ENCODE measurements at places on chromosomes 13 and 19.
A peak's percentile ranks its signal among the peaks of the same experiment; 100 is the strongest.

GRCh38 chr19:6217752-6218334 lies 61.9 kb downstream of the MLLT1 start:
- no peak for DNase-seq

DNA sequence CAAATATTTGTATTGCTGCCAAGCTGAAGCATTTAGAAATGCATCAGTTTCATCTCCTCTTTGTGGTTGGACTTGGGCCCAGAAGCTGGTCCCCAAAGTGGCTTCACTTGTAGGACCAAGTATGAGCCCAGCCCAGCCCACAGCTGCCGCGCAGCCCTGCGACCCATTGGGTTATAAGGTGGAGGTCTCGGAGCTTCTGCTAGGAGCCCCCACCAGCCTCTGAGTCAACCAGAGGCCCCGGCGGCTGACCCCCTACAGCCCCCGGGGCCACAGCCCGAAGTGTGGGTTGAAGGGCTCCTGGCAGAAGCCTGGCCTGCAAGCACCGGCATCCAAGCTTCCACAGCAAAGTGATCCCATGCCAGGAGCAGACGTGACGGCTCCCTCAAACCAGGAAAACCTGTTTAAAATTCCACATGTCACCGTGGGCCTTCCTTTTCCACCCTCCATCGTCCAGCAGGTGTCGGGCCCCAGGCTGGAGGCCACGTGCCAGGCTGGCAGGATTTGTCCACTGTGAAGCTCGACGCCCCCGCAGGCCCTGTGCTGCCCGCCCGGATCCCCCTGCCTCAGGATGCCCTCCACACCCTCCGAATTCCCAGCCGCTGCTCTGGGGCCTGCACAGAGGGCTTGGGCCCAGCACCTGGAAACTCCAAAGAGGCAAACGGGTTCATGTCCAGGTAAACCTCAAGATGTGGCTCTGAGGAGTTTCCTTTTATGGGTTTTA lies 54.7 kb downstream of the C13orf46 start:
- peak; percentile 54 for DNase-seq

GRCh38 chr19:27720155-27720554 lies 1492.8 kb downstream of the UQCRFS1 start:
- DNase-seq, result no peak

GRCh38 chr13:108273429-108274118 lies 4.1 kb downstream of the TNFSF13B start:
- DNase-seq, result no peak

GRCh38 chr13:30337061-30337610 lies 29.8 kb upstream of the KATNAL1 start:
- no peak for DNase-seq

GRCh38 chr19:50518091-50519005 lies 4.6 kb upstream of the ASPDH start:
- no peak for DNase-seq

- DNase-seq, result no peak
Observed at GRCh38 chr13:42681326-42682100, 99.9 kb upstream of the FAM216B start.

DNA sequence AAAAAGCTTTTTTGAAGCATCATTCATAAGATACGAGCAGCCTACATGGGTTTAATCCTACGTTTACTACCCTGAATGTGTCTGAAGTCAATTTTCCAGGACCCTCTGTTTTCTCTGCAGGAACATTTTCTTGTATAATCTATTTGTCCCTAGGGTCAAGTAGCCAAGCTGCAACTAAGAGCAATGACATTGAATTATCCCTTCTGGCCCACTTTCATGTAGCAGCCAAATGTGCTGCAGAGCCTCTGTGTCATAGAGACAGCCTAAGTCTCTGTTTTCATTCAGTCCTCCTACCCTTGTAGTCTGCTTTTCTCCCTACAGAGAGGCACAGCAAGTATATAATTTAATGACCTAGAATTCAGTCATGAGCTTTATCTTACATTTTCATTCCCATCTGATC lies 82.1 kb downstream of the ZAR1L start:
- no peak for DNase-seq

Measured in EH (cell line).